ENCODE measurements at places on chromosomes 5 and 9.

DNA sequence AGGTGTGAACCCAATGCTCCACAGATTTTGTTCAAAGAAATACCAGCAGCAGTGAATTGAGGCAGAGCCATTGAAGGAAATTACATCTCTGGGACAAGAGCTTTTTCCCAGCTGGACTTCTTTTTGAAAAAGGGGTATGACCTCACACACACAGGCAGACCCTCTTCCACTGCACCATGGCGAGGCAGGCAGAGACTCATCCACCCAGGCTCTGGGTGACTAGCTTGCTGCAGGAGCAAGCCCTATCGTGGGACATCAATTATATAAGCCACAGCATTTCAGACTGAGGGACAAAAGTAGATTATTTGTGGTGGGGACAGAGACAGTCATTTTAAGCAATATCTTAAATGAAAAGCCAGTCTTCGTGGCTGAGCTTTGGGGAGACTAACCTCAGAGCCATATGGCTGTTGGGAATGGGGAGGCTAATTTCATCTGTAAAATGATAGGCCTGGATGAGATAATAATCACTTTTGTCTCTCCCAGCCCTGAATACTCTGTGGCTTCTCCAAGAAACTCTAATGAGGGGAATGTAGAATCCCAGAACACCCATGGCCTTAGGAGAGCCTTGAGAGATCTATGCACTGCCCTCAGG lies 113.1 kb upstream of the TNC start:
- DNase-seq: no peak

GRCh38 chr5:111043712-111044506 lies 27.6 kb upstream of the TSLP start:
- no peak for DNase-seq

- no peak for DNase-seq
Observed at GRCh38 chr5:178590141-178590923, at the start of gene COL23A1. TSS of gene COL23A1 (minus strand) at chr5:178590393.

DNA sequence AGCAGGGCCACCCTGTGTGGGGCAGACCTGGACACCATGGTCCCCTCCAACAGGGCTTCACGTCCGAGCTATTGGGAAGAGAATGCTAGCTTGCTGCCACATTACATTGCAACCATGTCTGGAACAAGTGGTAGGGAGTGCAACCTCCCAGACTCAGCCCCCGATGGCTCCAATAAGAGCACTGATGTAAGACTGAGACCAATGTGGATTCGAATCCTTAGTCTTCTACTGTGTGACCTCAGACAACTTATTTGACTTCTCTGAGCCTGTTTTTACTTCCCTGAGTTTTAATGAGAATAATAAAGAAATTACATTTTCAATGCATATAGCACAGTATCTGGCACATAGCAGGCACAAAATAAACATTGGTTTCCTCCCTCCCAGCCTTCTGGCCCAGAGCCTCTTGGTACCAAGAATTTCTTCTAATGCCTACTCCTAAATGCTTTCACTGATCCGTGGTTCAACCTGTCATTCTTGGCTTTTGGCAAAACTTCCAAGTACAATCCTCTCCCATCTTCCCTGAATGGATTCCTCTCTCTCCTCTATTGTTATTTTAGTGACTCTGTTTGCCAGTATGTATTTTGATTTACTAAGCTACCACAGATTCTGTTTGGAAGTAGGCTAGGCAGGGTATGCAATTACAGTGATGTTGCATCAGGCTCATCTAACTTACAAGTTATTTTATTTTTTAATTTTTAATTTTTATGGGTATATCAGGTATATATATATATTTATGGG lies 34.6 kb upstream of the COL15A1 start:
- DNase-seq: no peak

GRCh38 chr5:64206653-64207052 lies 41.0 kb downstream of the RNF180 start:
- DNase-seq: no peak

GRCh38 chr5:53814819-53815218 lies 254.4 kb downstream of the NDUFS4 start:
- DNase-seq: no peak

DNA sequence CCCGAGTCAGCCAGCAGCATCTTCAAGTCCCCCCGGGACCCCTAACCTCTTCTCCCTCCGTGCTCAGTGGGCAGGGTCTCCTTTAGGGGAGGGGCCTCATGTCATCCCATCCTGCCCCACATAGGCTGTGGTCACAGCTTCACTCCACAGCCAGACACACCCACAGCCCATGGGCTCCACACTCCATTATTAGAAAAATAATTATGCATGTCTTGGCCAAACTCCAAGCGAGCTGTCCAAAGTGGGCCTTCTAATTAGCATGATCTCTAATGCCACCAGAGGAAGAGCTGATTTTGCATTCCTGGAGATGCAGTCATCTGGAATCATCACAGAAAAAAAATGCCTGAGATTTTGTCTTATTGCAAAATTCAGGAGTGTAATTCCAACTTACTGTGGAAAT lies 418.2 kb downstream of the IRX2 start:
- DNase-seq: no peak

DNA sequence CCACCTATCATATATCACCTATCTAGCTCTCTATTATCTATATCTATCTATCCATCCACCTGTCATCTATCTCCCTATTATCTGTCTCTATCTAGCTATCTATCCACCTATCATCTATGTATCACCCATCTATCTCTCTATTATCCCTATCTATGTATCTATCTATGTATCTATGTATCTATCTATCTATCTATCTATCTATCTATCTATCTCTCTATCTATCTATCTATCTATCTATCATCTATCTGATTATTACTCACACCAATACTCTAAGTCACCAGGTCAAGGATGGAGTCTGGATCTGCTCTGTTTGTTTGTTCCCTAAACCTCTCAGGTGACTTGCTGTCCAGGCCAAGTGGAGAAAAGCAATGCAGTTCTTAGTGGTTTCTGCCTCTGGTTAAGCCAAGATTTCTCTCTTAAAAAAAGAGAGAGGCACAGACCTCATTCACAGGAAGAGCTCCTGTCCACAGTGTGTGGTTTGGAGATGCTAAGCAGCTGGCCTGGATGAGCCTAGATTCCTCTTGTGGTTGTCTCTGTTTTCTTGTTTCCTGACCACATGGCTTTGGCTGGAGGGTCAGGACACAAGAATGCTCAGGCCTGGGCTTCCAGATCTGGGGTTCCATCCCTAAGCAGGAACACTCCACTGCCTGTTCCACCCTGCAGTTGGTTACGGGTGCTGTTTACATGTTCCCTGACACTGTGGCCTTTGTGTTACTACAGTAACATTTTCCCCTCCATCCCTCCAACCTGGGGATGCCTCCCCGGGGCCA lies 133.4 kb downstream of the PHF2 start:
- no peak for DNase-seq

- DNase-seq: no peak
Observed at GRCh38 chr5:177412603-177413233, 3.4 kb upstream of the F12 start.

GRCh38 chr9:113818391-113818790 lies 57.7 kb upstream of the ZNF618 start:
- DNase-seq: no peak

GRCh38 chr5:75668977-75669689 lies 48.1 kb downstream of the POC5 start:
- DNase-seq: no peak

- no peak for DNase-seq
Observed at GRCh38 chr5:144712090-144712489, 541.4 kb downstream of the KCTD16 start.

- DNase-seq: no peak
Observed at GRCh38 chr5:143605403-143606005, 202.0 kb upstream of the NR3C1 start.

GRCh38 chr5:119179857-119180641 lies 109.2 kb downstream of the DMXL1 start:
- DNase-seq: no peak
